ENCODE measurements at places on chromosomes 5 and 9. TPM values are rescaled to one million over a fixed set of nuclear protein-coding genes. Genes with fewer than 3 reads are reported as not detected.

- no peak for DNase-seq
These were observed 118.8 kb upstream of the RPS23 start for GRCh38 chr5:82396871-82397514.

- DNase-seq: no peak
These were observed 44.3 kb downstream of the FBN2 start for GRCh38 chr5:128493657-128494329.

DNA sequence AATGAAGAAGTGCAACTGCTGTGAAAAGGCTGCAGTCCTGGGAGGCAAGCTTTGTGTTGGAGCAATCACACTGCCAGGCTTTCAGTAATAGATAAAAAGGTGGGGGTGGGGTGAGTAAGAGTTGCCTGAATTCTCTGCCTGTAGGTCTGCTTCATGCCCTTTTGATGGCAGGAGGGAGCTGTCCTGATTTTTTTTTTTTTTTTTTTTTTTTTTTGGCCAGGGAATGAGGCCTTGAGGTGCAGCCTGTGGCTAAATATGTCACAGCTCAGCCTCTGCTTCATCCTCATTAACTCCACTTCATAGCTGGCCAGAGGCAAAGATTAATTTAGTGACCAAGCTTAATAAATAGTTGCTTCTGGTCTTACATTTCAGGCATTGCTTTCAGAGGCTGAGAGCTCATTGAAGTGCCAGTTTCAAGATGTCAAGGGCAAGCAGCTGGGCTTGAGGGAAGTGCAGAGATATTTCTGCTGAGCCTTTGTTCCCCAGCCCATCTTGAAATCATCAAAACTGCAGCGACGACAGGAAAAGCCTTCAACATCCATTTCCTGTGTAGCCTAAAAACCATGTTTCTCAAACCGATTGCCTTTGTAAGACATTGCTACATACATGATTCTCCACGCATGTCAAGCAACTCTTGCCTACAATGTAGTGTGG, 134.7 kb downstream of the MACIR start:
- peak; percentile 4 for DNase-seq

The LCN1 gene
- not detected for total RNA-seq

All from H7 (cell line).